Amygdala (tissue), 56 donors: ENCODE measurements at places on chromosomes 6 and 20.

GRCh38 chr6:166435574-166435973 is 52.8 kb upstream of the MPC1 start:
- no peak for DNase-seq

DNA sequence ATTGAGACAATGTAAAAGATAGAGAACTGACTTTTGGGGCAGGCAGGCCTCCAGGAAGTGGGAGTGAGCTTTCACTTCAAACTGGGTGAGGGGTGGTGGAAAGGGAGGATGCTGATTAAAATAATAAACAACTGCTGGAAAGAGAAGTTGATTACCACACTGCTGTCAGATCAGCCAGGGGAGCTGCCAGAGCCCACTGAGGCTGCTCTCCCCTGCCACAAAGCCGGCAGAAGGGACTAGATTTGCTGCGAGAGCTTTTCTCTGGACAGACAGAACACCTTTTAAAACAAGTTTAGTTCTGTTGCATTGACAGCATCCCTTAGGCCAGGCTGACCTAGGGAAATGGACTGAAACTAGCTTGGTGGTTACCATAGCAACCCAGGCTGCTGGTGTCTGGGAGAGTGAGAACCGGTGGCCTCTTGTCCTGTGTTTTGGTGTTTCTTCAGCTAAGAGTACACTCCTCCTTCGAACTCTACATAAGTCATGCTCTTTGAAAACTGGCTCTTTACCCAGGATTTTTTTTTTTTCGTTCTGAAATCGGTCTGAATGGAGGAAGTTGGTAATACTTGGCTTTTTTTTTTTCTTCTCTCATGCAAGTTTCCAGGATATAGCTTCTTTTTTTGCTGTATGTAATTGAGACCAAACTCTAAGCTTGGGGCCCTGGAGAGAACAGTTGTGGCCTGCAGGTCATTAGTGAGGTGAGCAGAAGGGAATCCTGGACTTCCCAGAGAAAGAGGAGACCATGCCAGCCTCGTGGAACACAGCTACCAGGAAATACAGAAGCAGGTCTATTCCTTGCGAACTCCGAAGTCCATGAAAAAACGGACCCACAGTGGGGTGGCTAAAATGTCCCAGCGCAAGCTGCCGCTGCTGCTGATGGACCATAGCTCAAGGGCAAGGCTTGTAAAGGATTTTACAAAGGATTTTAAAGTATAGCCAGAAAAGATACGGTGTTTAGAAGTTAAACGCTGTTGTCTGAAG is 374.4 kb downstream of the UTRN start:
- no peak for DNase-seq

- DNase-seq: no peak
Observed at GRCh38 chr6:8382434-8382833, 52.9 kb downstream of the SLC35B3 start.

- no peak for DNase-seq
Observed at GRCh38 chr20:63165356-63166192, 50.4 kb downstream of the YTHDF1 start.

DNA sequence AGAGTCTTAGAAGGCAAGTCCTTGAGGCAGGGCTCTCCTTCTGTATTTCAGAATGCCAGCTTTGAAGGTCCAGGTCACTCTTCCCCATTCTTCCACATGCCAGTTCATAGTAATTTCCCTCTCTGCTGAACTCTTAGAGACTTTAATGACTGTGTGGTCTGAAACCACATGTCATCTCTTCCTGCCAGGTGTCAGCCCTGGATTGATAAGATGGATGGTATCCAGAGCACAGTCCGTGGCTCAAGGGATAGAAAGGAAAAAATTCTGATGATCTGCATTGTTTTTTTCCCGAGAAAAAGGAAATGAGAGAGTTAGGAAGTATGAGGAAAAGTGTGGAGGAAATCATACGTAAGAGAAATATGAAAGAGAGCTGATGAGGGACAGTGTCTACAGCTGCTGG is 250.9 kb downstream of the TPBG start:
- DNase-seq: no peak

- DNase-seq: no peak
Observed at GRCh38 chr6:138287144-138287955, 69.1 kb upstream of the PBOV1 start.

DNA sequence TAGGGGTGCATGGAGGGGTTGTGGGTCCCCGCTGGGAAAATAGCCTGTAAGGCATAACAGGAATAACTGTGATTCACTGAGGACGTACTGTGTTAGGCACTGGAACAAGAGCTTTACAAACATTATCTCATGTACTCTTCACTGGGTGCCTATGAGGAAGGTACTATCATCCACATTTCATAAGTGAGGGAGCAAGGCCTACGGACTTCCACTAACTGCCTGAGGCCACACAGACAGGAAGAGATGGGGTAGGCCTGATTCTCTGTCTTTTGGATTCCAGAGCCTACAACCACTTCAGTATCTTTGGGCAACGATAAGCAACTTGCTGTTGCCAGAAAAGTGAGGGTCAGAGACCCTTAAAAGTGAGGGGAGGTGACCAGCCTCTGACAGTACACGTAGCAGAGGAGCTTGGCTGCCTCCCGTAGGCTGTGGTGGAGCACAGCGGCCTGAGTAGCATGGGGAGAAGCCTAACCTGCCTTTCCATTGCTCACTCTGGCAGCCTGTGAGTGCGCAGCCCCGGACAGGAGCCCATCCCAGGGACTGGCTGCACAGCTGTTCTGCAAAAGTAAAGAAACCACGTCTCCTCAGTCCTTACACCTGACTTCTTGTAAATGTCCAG is 30.4 kb downstream of the PSMB1 start:
- DNase-seq: no peak

DNA sequence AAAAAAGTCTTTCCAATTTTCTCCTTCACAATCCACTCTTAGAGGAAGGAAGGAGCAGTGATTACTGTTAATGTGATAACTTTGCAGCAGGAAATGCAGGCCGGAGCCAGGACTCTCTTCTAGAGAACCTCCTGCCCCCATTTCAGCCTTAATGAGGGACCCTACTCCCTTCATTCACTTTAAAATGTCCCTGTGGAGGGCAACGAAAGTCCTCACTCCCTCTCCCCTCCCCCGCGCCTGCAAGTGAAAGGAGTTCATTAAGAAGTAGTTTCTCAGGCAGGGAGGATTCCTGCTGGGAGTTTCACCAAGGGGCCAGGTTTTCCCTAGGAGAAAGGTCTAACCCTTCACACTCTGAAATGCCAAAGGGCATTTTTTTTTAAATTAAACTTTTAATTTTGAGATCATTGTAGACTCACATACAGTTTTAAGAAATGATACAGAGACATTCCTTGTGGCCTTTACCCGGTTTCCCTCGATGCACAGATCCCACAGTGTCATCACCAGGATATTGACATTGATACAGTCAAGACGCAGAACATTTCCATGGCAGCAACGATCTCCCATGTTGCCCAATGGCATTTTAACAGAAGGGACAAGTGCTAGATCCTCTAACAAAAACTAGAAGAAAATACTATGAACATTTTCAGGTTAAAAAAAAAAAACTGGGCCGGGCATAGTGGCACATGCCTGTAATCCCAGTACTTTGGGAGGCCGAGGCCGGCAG is 6.8 kb upstream of the COMMD7 start:
- DNase-seq: no peak

DNA sequence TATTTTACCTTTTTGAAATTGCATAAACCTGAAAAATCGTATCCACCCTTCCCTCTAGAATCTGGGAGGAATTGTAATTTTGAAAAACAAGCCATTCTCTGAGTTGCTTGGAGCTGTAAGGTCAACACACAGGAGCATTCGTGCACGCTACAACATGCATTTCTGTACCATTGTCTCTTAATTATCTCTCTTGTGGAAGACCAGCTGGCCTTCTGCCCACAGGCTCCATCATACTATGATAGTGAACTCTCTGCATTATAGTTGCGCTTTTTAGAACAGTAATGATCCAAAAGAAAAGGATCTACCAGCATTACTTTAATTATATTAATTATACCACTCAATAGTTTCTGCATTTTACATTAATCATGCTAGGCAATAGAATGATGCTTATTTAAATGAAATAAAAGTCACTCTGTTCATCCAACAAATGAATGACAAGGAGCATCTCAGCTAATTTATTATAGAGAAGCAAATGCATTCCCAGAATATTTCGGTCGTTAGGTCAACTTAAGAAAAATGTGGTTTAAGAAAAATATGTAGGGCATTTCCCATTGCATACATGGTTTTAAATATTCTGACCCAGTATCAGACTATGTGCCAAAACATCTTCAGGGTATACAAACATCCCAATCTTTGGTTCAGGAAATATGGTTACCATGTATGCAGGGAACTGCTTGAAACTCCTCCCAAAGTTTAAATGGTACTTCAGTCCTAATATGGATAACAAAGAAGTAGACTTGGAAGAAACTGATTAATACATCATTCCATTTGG is 263.5 kb downstream of the TFAP2A start:
- no peak for DNase-seq

DNA sequence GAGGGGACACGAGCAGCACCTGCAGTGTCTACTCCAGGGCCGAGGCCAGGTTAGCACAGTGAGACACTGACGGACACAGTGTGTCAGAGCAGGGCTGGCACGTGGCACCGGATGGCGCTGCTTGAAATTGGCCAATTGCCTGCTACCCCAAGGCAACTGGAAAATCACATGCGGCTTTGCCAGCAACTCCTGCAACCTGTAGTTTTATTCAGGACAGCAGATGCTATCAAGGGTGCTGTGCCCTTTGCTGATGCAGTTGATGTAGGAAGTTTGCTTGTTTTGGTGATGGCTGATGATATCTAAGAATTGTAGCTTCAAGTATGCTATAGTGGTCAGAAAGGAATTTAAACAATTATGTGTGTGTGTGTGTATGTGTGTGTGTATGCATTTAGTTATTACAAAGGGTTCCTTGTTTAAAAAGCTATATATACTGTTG is 25.9 kb downstream of the RIN2 start:
- no peak for DNase-seq

DNA sequence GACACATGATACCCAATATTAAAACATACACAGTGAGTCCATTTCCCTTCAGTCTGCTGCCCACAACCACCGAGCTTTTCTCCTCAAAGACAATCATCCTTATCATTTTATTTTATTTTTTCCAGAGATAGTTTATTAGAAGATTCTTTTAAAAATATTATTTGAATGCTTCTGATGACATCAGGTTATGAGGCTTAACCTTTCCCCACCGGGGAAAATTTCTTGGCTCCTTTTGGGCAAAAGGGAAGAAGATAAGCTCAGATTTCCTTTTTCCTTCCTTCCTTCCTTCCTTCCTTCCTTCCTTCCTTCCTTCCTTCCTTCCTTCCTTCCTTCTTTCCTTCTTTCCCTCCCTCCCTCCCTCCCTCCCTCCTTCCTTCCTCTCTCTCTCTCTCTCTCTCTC is 149.5 kb upstream of the CITED2 start:
- DNase-seq: no peak

DNA sequence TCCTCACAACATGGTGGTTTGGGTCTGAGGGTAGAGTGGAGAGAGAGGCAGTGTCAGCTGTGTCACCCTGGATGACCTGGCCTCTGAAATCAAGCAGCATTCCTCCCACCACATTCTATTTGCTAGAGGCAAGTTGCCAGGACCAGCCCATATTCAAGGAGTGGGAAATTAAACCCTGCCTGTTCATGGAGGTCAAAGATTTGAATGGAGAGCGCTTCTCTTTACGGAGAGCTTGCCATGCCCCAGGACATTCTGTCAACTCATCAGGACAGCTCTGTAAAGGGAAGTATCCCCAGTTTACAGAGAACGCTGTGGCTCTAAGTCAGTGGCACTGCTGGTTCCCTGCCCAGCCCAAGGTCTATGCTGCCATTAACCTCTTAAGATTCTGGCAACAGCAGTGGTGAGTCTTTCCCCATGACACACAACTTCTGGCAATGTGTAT is 90.0 kb upstream of the INSM1 start:
- no peak for DNase-seq

DNA sequence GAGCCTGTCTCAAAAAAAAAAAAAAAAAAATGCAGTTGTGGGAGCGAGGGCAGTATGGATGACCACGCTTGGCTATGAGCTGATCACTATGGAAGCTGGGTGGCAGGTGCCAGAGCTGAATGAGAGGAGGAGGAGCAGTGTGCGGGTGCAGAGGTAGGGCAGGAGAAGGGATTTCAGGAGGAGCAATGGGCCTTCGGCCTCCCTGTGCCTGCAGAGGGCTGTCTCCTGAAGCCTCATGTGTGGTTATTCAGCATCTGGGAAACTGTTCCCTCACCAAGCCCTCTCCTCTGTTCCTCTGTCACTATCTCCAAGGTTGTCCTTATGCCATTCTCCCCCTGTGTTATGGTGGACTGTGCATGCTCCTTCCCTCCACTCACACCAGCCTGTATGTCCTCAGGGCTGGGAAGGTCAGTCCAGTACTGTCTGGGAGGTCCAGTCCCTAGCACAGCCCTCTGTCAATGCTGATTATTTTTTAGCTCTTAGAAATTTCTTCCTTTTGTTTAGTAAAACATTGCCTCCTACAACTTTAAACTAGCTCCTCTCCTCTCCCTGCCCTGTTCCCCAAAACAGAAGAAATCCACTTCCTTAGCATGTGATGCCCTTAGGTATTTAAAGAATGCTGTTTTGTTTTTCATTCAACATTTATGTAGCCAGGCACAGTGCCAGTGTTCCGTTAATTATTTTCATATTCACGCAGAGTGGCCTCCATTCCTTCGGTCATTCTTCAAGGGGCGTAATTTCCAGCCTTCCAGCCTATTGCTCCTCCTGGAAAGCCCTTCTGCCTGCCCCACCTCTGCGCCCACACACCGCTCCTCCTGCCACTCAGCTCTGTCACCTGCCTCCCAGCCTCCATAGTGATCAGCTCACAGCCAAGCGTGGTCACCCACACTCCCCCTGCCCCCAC is 48.9 kb downstream of the CNBD2 start:
- no peak for DNase-seq

GRCh38 chr6:143374014-143374413 is 76.5 kb downstream of the ADAT2 start:
- DNase-seq: no peak

- DNase-seq: no peak
Observed at GRCh38 chr6:10901770-10902169, 14.9 kb downstream of the SYCP2L start.

DNA sequence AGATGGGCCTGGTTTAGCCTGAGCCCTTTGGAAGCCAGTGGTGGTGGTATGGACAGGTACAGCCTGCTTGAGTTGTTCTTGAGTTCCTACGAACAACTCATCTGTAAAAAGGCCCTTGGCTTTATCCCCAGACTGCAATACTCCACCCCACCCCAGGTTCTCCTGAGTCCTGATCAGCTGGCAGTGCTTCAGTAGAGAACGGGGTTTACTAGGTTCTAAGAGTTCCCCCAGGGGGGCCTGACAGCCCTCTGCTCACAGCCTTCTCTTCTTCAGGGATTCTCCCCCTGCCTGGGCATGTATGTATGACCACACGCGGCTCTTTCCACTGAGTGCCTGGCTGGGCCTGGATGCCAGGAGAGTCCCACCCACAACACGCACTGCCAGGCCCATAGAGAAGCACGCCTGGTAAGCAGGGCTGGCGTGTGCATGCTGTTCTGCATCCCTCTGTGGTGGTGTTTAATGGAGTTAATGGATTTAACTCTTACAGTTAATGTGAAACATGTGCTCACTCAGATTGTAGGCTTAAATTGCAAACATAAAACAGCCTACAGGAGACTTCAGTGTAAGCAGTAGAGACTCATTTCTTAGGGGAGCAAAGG is 44.3 kb upstream of the SLC4A11 start:
- DNase-seq: no peak
